ENCODE measurements at places on chromosomes 3 and 15. TPM values are rescaled to one million over a fixed set of nuclear protein-coding genes. Genes with fewer than 3 reads are reported as not detected.

The ALG3 gene
- total RNA-seq: 51.5 TPM

The PSTPIP1 gene
- 4.4 TPM for total RNA-seq

The AGTR1 gene
- total RNA-seq: 0.30 TPM

The KIF15 gene
- 2.9 TPM for total RNA-seq

The FMN1 gene
- 2.5 TPM for total RNA-seq

The FBXW12 gene
- total RNA-seq: not detected
